Erythroblast (primary cell): ENCODE measurements at places on chromosomes 6 and 20.

DNA sequence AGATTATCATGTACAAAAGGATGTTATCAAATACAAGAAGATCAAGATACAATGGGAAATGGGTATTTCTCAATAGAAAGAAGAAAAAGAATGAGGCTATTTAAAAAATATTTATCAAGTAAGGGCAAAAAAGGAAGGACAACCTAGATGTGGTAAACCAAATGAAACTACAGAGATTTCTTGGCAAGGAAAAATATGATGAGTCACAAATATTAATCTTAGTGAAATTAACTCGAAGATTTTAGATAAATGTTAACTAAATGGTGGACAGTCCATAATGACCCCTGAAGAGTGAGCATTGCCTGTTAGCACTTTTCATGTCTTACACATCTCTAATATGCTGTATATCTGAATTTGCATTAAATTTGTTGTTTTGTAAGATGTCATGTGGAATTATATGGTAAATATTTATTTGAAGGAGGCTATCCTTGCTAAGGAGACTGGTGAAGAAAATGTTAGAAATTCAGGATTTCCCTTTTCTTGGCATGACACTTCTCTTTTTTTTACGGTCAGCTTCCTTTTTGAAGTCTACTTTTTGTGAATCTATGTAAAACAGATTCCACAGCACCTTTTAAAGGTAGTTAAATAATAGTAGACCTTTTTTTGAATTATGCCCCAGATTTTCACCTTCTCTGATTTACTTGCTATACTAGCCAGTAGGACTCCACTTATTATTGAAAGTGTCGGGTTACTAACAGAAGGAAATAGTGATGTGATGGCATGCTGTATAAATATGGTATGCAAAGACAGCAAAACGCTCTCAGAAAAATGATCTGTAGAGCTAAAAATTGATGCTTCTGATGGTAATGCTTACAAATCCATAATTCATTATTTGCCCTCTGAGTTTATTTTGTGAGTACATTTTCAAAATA is 120.5 kb downstream of the HIVEP1 start:
- DNase-seq: no peak

DNA sequence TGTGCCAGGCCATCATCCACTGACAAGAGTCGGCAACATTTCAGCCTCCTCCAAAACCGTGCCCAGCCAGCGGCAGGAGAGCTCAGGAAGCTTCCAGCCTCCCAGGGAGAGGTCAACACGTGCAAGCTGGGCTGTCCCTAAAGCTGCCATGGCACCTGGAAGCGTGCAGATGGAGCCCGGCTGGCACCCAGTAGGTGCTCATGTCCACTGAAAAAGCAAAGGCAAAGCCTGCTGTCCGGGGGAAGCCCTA is 14.4 kb upstream of the TLDC2 start:
- DNase-seq: no peak

DNA sequence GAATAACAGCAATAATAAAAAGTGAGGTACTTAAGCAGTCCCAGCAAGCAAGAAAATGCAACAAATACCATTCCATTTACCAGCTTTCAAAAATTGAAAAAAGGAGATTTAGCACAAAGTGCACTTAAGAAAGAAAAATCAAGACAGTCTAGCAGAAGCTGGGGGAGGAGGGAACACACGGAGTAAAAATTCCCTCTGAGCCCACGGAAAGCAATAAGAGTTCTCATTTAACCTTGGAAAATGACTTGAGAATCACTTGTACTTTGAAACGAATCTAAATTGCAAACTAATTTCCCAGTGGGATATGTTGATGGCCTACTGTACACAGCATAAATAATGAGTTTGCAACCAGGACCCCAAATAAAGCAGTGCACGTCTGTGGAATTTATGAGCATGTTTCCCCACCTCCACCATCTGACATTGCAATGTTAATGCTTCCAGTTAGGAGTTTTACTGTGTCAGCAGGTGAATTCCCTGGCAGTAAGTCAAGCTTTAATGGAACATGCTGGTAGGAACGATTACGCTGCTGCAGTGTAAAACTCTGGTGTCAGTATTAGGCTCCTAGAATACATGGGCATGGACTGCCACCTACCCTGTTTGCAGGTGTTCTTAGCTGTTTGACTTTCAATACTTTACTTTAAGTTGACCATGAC is 386.8 kb downstream of the HDGFL1 start:
- DNase-seq: no peak

GRCh38 chr6:159037756-159038290 is 7.0 kb downstream of the TAGAP start:
- no peak for DNase-seq

- DNase-seq: no peak
Measured at GRCh38 chr20:47217482-47218446, 138.7 kb downstream of the ZMYND8 start.

DNA sequence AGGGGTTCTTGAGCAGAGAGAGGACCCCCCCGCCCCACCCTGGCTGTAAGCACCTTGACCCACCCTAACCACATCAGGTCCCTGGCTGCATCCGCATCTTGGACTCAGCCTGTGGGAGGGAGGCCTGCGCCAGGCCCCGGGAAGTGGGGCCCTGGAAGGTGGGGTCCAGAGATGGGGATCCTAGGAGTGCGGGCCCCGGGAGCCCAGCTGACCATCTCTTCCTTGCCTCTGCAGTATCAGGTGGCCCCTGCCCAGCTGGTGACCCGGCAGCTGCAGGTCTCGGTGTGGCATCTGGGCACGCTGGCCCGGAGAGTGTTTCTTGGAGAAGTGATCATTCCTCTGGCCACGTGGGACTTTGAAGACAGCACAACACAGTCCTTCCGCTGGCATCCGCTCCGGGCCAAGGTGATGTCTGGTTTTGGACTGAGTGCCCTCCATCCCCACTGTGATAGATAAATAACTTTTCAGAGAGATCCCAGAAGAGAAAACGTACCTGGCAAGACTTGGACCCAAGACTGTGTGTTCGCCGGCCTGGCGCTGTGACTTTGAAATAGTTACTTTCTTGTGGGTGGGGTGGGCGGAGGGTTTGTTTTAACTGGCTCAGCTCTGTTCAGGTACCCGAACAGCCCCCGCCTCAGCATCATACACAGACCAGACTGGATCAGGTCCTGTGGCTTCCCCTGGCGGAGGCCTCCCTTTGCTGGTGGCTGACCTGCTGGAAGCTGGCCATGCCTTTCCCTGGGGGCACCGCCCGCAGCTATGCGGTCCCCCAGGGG is 62.0 kb downstream of the EZR start:
- no peak for DNase-seq

- DNase-seq: no peak
Measured at GRCh38 chr6:148945301-148946021, 198.6 kb downstream of the UST start.

DNA sequence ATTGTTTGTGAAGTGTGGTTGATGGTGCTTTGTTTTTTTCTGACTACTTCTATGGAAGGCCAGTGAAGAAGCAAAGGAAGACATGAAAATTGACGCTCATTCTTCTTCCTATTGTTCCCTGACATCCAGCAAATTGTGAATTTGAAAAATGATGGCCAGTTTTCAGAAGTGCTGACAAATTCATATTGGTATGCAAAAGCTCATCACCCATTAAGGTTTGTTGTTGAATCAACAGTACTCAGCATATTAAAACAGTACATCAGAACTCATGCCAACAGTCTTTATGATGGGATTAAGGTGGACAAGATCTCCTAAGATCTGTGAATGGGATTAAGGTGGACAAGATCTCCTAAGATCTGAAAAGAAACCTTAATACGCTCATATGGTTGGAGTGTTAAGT is 1.0 kb upstream of the MTG2 start:
- no peak for DNase-seq

DNA sequence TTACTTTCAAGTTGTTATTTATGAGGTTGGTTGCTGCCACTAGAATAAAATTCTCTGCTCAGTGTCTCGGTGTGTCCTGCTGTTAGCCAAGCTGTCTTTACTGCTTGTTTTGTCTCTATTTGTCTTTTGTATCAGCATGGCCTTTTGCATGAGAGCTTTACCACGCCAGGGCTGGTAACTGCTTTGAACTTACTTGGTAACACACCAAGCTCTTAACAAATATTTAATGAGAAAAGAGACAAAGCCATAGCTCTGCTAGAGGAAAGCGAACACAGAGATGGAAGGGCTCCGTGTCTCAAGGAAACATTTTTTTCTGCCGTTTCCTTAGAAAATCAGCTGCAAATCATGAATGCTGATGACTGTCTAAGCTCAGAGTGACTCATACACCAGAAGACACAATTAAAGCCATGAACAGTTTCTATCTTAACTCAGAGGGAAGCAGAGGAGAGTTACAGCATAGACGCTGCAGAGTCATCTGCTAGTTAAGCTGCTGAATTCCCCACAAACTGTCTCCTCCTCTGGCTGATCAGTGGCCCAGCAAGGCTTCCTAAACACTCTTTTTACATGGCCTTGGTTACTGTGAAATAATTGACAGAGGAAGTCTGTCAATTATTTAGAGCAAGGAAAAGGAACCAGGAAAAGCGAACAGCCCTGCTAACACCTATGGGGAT is 44.8 kb downstream of the AGPAT4 start:
- no peak for DNase-seq

- DNase-seq: peak; percentile 98
Measured at GRCh38 chr20:50292591-50293283, 102.1 kb downstream of the CEBPB start.

DNA sequence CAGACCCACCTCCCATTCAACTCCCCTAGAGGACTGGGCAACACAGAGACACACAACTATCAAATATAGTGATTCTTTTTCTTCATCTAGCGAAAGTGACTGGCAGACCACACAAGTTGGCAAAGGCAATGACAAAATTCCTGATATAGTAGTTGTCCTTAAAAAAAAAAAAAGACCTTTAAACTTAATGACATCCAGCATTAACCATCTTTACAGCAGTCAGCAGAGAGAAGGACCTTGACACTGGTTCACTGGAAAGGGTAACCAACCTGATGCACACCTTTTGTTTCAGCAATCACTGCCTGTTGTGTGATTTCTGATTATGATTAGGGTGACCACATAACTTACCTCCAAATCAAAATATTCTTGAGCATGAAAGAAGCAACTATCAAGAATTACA is 1.7 kb upstream of the CNKSR3 start:
- DNase-seq: no peak

GRCh38 chr6:149941583-149942460 is at the start of gene ULBP2:
ULBP2 (plus strand) TSS chr6:149942014; CDS start chr6:149942073, 59 bp downstream.
- peak; percentile 81 for DNase-seq

- DNase-seq: no peak
Measured at GRCh38 chr20:6024768-6025167, 29.1 kb downstream of the LRRN4 start.

DNA sequence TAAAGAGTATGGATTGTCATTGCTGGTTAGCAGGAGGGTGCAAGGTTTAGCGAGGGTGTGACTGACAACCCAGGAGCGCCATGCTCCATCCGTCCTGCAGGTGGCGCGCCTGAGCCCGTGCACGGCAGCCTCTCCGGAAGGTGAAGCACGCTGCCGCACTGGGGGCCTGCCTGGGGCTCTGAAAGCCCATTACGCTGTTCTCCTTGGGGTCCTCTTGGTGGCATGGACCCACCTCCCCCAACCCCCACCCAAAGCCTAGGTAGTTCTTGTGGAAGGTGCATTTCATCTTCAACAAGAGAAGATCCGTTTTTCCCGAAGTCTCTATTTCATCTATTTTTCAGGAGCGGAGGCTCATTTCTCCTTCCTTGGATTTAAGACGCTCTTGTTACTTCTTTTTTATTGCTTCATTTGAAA is 197.4 kb upstream of the KCNG1 start:
- peak; percentile 64 for DNase-seq

DNA sequence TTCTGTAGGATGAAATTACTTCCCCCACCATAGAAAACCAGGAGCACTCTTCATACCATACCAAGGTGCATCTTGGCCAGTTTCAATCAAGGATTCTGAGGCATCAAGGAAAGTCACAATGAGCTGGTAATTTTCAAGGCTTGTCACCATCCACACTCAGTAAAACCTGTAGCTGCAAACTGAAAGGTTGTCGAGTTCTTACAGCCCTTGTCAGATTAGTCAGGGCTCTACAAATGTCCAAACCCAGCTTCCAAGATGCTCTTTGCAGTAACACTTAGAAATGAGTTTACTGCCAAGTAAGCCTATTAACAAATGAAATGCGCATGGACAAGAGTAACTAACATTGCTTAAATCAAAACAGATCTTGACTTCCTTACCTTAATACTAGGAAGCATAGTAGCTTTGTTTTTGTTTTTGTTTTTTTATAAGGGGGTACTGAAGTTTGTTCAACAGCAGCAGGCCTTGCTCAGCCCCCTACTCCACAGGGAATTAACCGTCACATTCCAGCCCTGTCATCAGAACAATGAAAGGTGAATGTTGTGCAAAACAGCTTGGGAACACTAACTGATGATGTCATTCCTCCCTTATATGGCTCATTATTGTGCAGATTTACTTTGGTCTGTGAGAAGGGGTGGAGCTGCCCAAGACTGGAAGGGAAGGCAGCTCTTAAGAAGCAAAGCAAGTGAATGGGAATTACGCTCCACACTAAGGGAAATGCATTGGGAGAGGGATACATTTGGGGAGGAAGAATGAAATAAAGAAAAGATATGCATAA is 49.9 kb upstream of the TMEM30A start:
- no peak for DNase-seq

GRCh38 chr6:139888681-139889122 is 514.3 kb upstream of the CITED2 start:
- no peak for DNase-seq

- no peak for DNase-seq
Measured at GRCh38 chr6:149306967-149307366, 10.5 kb upstream of the TAB2 start.

DNA sequence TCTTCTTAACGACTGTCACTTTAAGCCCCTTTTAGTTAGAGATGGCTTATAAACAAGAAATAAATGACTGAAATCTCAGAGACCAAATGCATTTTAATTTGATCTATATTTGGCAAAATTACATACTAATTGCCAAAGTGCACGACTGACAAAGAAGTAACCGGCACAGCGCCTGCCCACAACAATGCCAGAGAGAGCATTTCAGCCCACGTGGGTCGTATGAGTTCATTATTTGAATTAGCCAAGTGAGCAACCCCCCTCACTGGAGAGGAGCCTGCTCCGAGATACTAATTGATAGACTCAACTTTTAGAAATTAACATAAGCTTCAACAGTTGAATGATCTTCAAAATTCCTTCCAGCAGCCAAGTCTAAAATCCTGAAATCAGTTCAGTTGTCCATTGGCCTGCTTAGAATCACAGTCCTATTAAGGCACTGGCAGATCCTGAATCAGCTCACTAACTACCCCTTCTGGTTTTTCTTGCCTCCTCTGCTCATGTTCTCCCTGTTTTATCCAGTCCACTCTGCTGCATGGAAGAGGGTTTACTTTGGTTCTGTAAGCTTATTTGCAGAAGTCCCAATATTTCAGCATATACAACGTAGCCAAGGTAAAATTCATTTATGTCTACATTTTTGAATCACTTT is 519.1 kb upstream of the AGPAT4 start:
- DNase-seq: no peak

GRCh38 chr6:121651420-121651819 is 216.0 kb downstream of the GJA1 start:
- DNase-seq: no peak
